ENCODE measurements at places on chromosomes 4 and X. TPM values are rescaled to one million over a fixed set of nuclear protein-coding genes. Genes with fewer than 3 reads are reported as not detected.

WAS gene
- total RNA-seq = 0.63 TPM

- peak; percentile 49 for DNase-seq
- H3K4me1 ChIP-seq = no peaks in the 10 kb centered on the region
- H3K27me3 ChIP-seq = no peaks in the 10 kb centered on the region
- H3K27ac ChIP-seq = no peak overlapping the region
- no peaks in the 10 kb centered on the region for H3K36me3 ChIP-seq
- no peak overlapping the region for H3K4me3 ChIP-seq
Observed at GRCh38 chrX:128992107-128992971, 531.0 kb downstream of the SMARCA1 start.

GRCh38 chrX:148500423-148501385, at the start of gene AFF2:
TSS of gene AFF2 (plus strand) at chrX:148500617. CDS start at chrX:148501098, 481 bp downstream.
- no peak within 1 kb of the TSS for H3K27ac ChIP-seq
- peaks cover 11% of the 10 kb centered on the region for H3K27me3 ChIP-seq
- H3K4me1 ChIP-seq = peaks cover 8% of the 10 kb centered on the region
- DNase-seq = peak; percentile 58

AMBN gene
- not detected for total RNA-seq

DNA sequence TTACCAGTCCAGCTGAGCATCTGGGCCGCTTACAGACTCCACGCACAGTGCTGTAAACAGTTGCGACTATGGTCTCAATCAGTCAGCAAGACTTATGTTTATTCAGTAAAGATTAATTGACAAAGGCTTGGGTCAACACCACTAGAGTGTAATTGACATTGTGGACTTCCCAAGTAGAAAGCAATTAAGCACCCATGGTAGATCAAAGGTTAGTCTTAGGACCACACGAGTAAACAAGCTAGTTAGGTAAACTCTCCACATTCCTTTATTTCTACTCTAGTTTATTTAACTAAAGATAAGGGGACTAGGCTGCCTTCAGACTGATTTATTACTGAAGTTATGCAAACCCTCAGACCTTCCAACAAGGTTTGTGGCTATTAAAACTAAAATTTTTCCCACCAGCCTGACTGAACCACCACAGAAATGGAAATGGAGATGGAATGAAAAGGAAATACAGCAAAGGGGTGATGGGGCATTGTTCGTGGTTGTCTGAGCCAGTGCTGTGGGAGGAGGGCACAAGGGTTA, 44.2 kb downstream of the MTHFD2L start:
- H3K36me3 ChIP-seq = no peaks in the 10 kb centered on the region
- H3K4me1 ChIP-seq = peaks cover 3% of the 10 kb centered on the region
- no peaks in the 10 kb centered on the region for H3K27me3 ChIP-seq
- no peak for DNase-seq
- H3K27ac ChIP-seq = no peak overlapping the region
- H3K4me3 ChIP-seq = no peak overlapping the region

DNA sequence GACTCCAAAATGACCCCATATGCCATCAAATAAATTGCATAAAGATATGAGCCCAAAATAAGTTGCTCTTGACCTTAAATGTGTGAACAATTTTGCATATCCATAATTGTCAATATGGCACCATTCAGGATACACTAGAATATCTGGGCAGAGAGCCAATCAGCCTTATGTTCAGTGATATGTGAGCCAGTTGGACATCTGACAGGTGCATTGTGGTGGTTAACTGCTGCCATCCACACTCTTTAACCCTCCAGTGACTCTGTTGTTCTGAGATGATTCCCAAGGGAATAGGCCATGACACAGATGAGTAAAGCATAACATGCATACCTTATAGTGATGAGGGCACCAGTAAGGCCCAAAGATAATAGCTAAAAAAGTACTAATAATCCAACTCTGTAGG, 500.1 kb downstream of the PCDH18 start:
- no peaks in the 10 kb centered on the region for H3K36me3 ChIP-seq
- H3K27me3 ChIP-seq = no peaks in the 10 kb centered on the region
- no peaks in the 10 kb centered on the region for H3K4me1 ChIP-seq
- DNase-seq = no peak
- no peak overlapping the region for H3K27ac ChIP-seq
- no peak overlapping the region for H3K4me3 ChIP-seq

DNA sequence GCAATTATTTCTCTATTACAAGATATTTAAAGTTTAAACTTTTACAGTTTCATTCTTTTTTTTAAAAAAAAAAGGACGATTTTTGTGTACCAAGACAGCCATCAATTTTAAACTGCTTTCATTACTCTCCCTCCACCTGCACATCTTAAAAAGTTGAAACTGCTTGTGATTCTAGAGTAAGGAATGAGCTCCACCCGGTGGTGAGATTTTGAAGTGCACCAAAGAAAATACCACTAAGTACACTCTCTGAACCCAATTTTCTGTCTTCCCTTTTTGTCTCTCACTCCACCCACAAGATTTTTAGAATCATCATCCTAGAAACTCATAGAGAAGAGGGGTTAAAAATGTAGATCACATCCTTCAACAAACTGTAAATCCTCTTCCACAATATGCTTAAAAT, 91.3 kb upstream of the WDR44 start:
- no peaks in the 10 kb centered on the region for H3K36me3 ChIP-seq
- H3K27me3 ChIP-seq = no peaks in the 10 kb centered on the region
- no peaks in the 10 kb centered on the region for H3K4me1 ChIP-seq
- H3K27ac ChIP-seq = no peak overlapping the region

- H3K36me3 ChIP-seq = no peaks in the 10 kb centered on the region
- no peak overlapping the region for H3K4me3 ChIP-seq
- H3K27me3 ChIP-seq = no peaks in the 10 kb centered on the region
- H3K4me1 ChIP-seq = no peaks in the 10 kb centered on the region
- DNase-seq = no peak
Observed at GRCh38 chr4:69999420-69999819, 3.7 kb downstream of the STATH start.

ZBTB33 gene
- total RNA-seq = 14.9 TPM

DNA sequence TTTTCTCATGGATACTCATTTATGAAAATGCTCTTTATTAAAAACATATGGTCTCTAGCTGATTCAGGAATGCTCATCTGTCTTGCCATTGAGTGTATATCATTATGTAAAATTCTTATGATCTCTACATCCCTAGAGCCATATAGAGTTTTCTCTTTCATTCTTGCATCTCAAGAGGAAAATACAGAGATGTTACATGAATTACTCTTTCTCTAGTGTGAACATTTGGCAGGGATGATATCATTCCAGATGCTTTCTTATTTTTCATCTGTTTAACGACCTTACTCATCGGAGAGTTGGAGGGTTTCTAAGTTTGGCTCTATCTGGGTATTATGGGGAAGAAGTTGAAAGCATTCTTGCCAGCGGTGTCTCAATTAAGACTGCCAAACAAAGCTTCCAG, 202.9 kb upstream of the SLC7A11 start:
- no peaks in the 10 kb centered on the region for H3K27me3 ChIP-seq
- no peak overlapping the region for H3K27ac ChIP-seq
- DNase-seq = no peak
- no peaks in the 10 kb centered on the region for H3K4me1 ChIP-seq
- no peaks in the 10 kb centered on the region for H3K36me3 ChIP-seq

- H3K36me3 ChIP-seq = no peaks in the 10 kb centered on the region
- H3K27ac ChIP-seq = no peak overlapping the region
- peaks cover 2% of the 10 kb centered on the region for H3K4me1 ChIP-seq
- no peak for DNase-seq
Observed at GRCh38 chr4:47830265-47831025, 7.4 kb downstream of the CORIN start.

FGD1 gene
- 33.8 TPM for total RNA-seq

DNA sequence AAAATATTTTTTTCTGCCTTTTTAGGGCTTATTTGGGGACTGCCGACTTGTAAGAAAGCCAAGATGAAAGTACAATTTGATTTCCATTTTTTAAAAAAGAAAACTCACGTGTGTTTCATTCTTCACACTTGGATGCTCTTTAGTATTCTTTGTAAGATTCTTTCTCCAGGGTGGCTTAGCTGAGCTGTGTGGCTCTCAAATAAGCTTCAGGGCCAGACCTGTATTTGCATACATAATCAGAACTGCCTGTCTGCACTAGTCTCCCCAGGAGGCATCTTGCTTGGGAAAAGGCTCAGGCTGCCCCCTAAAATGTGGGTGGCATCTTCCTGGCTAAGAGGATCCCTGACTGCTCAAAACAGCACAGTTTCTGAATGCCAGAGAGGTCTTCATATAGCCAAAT, 498.4 kb downstream of the MID1IP1 start:
- H3K27ac ChIP-seq = no peak overlapping the region
- no peak for DNase-seq
- no peaks in the 10 kb centered on the region for H3K27me3 ChIP-seq
- H3K36me3 ChIP-seq = no peaks in the 10 kb centered on the region
- no peaks in the 10 kb centered on the region for H3K4me1 ChIP-seq

GRCh38 chr4:2858451-2859217, 15.0 kb downstream of the ADD1 start:
- no peak overlapping the region for H3K4me3 ChIP-seq
- DNase-seq = no peak
- no peak overlapping the region for H3K27ac ChIP-seq
- no peaks in the 10 kb centered on the region for H3K27me3 ChIP-seq
- no peaks in the 10 kb centered on the region for H3K36me3 ChIP-seq
- H3K4me1 ChIP-seq = peaks cover 6% of the 10 kb centered on the region

- DNase-seq = no peak
- H3K27me3 ChIP-seq = no peaks in the 10 kb centered on the region
- H3K27ac ChIP-seq = no peak overlapping the region
- H3K36me3 ChIP-seq = no peaks in the 10 kb centered on the region
- no peak overlapping the region for H3K4me3 ChIP-seq
Observed at GRCh38 chr4:84470204-84470785, 28.8 kb downstream of the NKX6-1 start.

DNA sequence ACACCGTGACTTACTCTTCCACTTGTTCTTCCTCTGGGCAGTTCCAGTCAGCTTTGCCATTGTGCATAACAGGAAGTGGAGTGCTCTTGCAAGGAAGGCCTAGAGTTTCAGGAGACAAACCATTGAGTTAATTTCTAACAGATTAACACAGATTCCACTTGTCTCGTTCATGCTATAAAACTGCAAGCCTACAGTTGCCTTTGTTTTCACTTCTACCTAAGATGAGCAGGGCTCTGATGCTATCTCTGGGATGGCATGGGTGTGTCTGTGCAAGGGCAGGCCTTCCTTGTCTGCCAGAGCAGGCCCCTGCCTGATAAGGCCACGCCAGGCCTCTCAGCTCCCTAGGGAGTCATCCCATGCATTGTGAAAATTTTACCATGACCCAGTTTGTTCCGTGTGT, 67.7 kb upstream of the PGRMC2 start:
- H3K36me3 ChIP-seq = no peaks in the 10 kb centered on the region
- H3K4me3 ChIP-seq = no peak overlapping the region
- no peaks in the 10 kb centered on the region for H3K4me1 ChIP-seq

MTHFD2L gene
- total RNA-seq = 11.0 TPM

DNA sequence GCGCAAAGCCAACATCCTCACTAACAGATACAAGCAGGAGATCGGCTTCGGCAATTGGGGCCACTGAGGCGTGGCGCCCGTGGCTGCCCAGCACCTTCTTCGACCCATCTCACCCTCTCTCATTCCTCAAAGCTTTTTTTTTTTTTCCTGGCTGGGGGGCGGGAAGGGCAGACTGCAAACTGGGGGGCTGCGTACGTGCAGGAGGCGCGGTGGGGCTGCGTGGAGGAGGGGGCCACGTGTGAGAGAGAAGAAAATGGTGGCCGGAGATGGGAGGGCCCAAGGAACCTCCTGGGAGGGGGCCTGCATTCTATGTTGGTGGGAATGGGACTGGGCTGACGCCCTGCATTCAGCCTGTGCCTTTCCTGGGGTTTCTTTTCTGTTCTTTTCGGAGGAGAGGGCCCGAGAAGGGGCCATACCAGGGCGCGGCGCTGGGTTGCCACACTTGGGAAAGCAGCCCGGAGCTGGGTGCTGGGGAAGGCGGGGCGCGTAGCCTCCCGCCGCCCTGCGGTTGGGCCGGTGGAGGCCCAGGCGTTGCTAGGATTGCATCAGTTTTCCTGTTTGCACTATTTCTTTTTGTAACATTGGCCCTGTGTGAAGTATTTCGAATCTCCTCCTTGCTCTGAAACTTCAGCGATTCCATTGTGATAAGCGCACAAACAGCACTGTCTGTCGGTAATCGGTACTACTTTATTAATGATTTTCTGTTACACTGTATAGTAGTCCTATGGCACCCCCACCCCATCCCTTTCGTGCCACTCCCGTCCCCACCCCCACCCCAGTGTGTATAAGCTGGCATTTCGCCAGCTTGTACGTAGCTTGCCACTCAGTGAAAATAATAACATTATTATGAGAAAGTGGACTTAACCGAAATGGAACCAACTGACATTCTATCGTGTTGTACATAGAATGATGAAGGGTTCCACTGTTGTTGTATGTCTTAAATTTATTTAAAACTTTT, 4.5 kb downstream of the MID1IP1 start:
- H3K27ac ChIP-seq = peak overlapping the region; percentile 86
- H3K36me3 ChIP-seq = no peaks in the 10 kb centered on the region
- H3K4me1 ChIP-seq = no peaks in the 10 kb centered on the region
- peak; percentile 47 for DNase-seq

DNA sequence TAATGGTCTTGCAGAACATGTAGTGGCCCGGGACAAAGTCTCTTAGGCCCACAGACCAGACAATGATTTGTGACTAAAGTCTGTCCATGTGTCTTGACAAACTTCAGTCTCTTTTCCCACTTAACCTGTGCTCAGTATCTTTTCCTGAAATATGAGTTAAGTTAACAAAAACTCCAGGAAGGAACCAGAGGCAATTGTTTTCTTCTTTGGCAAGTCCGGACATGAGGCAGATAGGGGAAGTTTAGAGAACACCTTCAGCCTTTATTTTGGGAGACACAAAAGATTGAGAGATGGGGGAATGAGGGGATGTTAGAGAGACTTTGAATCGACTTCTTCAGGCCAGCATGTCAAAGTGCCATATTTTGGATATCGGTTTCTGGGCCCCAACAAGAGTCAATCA, 80.2 kb upstream of the FRMPD4 start:
- H3K27me3 ChIP-seq = no peaks in the 10 kb centered on the region
- no peaks in the 10 kb centered on the region for H3K36me3 ChIP-seq
- H3K4me1 ChIP-seq = no peaks in the 10 kb centered on the region
- no peak overlapping the region for H3K4me3 ChIP-seq
- no peak for DNase-seq
- H3K27ac ChIP-seq = no peak overlapping the region

- no peaks in the 10 kb centered on the region for H3K36me3 ChIP-seq
- no peaks in the 10 kb centered on the region for H3K4me1 ChIP-seq
- no peaks in the 10 kb centered on the region for H3K27me3 ChIP-seq
- no peak within 1 kb of the TSS for H3K27ac ChIP-seq
- H3K4me3 ChIP-seq = no peak within 1 kb of the TSS
- DNase-seq = no peak
Observed at GRCh38 chr4:75555294-75556164, at the start of gene ODAPH. TSS of gene ODAPH (plus strand) at chr4:75556066. CDS start at chr4:75556083, 17 bp downstream.

DNA sequence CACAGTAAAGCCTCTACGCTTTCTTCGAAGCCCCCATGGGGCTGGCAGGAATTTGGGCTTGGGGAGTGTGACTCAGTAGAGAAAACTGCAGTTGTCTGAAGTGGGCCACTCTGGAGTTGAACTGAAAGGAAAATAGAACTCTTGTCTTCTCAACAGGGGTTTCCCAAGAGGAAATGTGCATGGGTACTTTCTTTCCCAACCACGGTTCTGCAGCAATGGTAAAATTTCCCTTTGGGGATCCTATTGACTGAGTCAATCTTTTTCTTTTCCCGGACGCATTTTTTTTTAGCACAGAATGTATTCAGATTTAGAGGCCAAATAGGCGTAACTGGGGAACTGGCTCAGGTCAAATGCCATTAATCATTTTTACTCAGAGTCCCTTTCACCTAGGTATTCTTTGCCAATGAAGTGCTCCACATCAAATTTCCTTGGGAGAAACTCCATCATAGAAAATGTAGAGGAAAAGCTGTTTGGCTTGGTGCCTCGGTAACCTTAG, 269.3 kb downstream of the STIM2 start:
- H3K27me3 ChIP-seq = no peaks in the 10 kb centered on the region
- H3K36me3 ChIP-seq = no peaks in the 10 kb centered on the region
- no peak for DNase-seq
- no peaks in the 10 kb centered on the region for H3K4me1 ChIP-seq
- no peak overlapping the region for H3K27ac ChIP-seq
- no peak overlapping the region for H3K4me3 ChIP-seq
